Heart right ventricle (tissue), 16 donors: ENCODE measurements at places on chromosomes 7 and 10. TPM values are rescaled to one million over a fixed set of nuclear protein-coding genes. Genes with fewer than 3 reads are reported as not detected.

- DNase-seq = no peak
Measured at GRCh38 chr7:7720193-7720592, 1.8 kb upstream of the RPA3 start.

GRCh38 chr10:78514459-78514858, 480.8 kb downstream of the RPS24 start:
- no peak for DNase-seq

Gene IFIT5
- 14.0 TPM for total RNA-seq

DNA sequence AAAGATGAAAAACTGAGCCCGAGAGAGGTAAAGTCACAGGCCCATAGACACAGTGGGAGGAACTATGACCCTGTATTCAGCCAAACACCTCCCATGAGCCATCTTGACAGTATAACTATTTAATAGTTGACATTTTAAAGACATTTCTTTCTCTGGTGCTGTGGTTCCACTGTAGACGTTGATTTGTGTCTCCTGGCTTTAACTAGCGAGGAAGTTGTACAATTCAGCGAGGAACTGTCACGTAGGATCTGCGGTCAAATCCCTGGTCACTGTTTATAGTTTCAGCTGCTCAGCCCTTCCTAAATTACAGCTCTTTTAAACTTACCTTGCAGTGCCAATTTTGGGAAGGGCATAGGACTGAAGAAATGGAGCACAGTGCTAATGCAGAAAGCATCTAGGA, 7.1 kb upstream of the CELF2 start:
- DNase-seq = no peak

Gene PLEKHS1
- total RNA-seq = not detected

Gene AASS
- total RNA-seq = 21.4 TPM

Gene RELN
- total RNA-seq = 1.9 TPM

Gene OLAH
- not detected for total RNA-seq

DNA sequence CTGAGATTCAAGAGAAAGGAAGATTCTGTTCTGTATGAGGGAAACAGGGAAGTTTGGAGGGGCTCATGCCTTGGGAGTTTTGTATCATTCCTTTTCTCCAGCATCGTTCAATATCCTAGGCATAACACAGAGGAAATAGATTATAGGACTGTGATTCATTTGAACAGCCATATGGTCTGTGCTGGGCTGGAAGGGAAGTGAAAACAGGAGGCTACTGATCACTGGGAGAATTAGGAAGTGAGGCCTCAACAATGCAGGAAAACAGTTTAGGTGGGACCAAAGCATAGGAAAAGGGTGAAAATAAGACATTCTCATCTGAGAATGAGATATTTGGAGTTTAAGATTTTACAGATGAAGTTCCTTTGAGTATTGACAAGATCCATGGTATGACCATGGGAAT, 70.7 kb upstream of the MKX start:
- no peak for DNase-seq

- DNase-seq = no peak
Measured at GRCh38 chr7:142711196-142711595, 38.1 kb upstream of the PRSS1 start.

DNA sequence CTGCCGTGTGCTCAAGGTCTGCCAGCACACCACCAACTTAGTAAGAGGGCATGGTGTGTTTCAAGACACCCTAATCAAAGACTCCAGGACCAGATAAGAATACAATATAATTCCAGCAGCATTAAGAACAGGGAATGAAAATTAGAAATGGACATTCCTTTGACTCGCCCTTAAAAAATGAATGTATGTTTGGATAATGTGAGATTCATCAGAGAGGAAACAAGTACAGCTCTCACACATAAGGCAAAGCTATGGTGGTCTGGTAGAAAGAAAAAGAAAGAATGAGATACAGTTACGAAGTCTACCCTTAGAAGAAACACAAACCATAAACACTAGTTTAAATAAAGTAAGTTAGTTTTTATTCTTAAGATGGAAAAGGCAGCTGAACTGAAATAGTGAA, 174.8 kb upstream of the ANK3 start:
- DNase-seq = no peak
